ENCODE measurements at places on chromosomes 7 and 10. TPM values are rescaled to one million over a fixed set of nuclear protein-coding genes. Genes with fewer than 3 reads are reported as not detected.

The BTBD16 gene
- total RNA-seq: not detected

The BZW2 gene
- 61.2 TPM for total RNA-seq

DNA sequence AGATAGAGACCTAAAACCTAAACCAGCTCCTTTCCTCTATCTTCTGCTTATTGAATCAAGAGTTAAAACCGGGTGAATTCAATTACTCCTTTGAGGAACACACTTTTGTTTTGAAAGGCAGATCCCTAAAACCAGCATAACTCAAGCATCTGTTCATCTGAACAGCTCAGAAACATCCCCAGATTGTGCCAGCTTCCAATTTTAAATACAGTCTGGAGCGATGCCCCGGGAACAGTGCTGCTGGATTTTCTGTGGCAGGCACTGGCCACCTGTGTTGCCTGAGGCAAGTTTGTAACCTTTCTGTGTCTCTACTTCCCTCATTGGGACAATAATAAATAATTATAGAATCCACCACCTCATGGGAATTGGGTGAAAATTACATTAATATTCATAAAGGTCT, 281.4 kb upstream of the NFE2L3 start:
- no peak overlapping the region for H3K4me3 ChIP-seq
- no peaks in the 10 kb centered on the region for H3K36me3 ChIP-seq
- H3K27ac ChIP-seq: no peak overlapping the region
- no peak for DNase-seq
- no peaks in the 10 kb centered on the region for H3K4me1 ChIP-seq

The LBX1 gene
- not detected for total RNA-seq

- peaks cover 2% of the 10 kb centered on the region for H3K4me1 ChIP-seq
- DNase-seq: no peak
- H3K27me3 ChIP-seq: no peaks in the 10 kb centered on the region
- H3K4me3 ChIP-seq: no peak overlapping the region
These were observed 176.2 kb downstream of the PRKAG2 start for GRCh38 chr7:151700586-151701165.

DNA sequence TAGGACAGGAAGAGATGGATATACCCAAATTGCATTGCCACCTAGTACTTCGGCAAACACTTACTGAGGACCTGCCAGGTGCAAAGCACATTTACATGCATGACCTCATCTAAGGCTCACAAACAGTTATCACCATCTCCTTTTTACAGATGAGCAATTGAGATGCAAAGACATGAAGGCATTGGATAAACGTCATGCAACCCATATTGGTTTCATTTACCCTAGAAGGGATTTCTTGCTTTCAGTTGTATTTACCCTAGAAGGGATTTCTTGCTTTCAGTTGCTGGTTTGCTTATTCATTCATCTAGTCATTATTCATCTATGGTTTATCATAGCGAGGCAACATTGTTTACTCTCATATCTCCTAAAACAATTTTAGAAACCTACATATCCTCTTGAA, 52.2 kb downstream of the STEAP1B start:
- H3K4me1 ChIP-seq: peaks cover 21% of the 10 kb centered on the region
- no peak overlapping the region for H3K4me3 ChIP-seq
- H3K36me3 ChIP-seq: no peaks in the 10 kb centered on the region
- H3K27me3 ChIP-seq: peaks cover 24% of the 10 kb centered on the region

DNA sequence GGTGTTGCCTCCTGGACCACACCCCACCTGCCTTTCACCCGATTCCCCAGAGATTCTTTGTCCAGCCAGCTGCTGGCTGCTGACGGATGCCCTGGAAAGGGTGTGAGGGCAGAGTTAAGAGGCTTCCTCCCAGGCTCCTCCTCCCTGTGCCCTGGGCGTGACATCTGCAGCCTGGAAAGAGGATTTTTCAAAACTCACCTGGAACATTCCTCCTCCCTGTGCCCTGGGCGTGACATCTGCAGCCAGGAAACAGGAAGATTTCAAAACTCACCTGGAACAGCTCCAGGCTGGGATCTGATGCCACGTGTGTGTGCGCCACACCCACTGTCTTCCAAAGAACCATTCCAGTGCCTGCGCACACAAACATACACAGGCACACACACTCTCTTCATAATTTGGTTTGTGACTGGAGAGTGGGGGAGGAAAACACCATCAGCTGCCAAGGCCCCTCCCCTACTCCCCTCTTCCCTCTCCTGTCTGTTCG, 5.2 kb downstream of the MARVELD1 start:
- no peak overlapping the region for H3K27ac ChIP-seq
- H3K36me3 ChIP-seq: no peaks in the 10 kb centered on the region
- peaks cover 19% of the 10 kb centered on the region for H3K27me3 ChIP-seq
- peaks cover 9% of the 10 kb centered on the region for H3K4me1 ChIP-seq
- DNase-seq: no peak
- no peak overlapping the region for H3K4me3 ChIP-seq

DNA sequence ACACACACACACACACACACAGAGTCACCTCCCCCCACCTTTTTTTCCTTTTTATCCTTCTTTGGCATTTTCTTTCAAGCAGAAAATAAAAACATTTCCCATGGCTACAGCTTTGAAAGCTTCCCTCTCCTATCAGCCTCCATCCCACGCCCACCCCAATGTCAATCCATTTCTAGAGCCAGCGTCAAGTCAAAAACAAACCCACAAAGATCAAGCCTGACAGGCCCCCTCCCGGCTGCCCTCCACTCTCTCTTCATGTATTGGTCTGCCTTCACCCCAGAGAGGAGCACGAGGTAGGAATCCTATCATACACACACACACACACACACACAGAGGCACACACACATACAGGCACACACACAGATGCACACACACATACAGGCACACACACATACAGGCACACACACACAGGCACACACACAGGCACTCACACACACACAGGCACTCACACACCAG, 8.0 kb upstream of the TNRC18 start:
- H3K4me1 ChIP-seq: peaks cover 17% of the 10 kb centered on the region
- no peak overlapping the region for H3K4me3 ChIP-seq

DNA sequence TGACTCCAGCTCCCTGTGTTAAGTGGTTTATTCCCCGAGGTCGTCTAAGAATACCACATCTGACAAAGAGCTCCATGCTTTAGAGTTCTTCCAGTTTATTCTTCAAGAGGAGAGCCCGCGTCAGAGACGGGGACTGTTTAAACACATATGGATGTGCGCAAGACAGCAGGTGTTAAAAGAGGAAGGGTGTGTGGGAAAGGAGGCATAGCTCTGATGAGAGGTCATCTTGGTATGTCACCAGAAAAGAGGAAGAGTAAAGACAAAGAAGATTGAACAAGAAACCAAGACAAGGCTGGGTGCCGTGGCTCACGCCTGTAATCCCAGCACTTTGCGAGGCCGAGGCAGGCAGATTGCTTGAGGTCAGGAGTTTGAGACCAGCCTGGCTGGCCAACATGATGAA, 258.7 kb downstream of the CCDC3 start:
- H3K36me3 ChIP-seq: no peaks in the 10 kb centered on the region
- H3K4me1 ChIP-seq: no peaks in the 10 kb centered on the region
- H3K4me3 ChIP-seq: no peak overlapping the region
- no peaks in the 10 kb centered on the region for H3K27me3 ChIP-seq
- H3K27ac ChIP-seq: no peak overlapping the region
- DNase-seq: no peak

The SFRP4 gene
- not detected for total RNA-seq

DNA sequence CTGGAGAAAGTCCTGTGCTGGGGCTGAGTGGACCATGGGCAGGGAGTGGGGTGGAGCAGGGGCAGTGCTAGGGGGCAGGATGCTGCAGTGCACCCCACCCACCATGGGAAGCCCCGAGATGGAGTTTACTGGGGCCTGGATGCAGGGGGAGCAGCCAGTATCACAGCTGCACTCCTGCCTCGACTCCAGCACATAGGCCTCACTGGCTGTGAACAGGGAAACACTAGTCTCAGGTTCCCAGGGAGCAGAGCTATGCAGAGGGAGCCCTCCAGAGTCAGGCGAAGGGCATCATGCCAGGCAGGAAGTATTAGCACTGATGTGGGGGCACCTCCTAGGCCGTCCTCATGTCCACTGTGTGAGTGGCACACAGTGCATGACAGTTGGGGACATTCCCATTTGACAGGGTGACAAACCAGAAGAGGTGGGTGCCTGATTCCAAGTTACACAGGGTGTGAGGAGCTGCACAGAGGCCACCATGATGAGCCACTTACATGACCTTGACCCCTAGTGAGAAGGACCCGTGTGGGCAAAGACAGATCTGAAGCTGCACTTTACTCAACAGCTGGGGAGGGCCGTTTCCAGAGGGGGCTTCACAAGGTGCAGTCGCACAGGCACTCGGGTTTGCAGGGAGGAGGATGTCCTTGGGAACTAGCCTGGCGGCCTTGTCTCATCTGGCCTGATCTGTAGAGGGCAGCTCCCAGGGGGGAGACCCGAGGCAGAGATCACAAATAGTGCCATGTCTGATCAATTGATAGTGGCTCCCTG, 69.9 kb upstream of the LRRC4 start:
- H3K27ac ChIP-seq: no peak overlapping the region
- H3K4me1 ChIP-seq: peaks cover 19% of the 10 kb centered on the region
- H3K4me3 ChIP-seq: no peak overlapping the region
- peaks cover 3% of the 10 kb centered on the region for H3K27me3 ChIP-seq
- DNase-seq: no peak

The TBX20 gene
- total RNA-seq: 0.17 TPM

The NCF1 gene
- total RNA-seq: 2.4 TPM

The OR2F2 gene
- total RNA-seq: not detected

- DNase-seq: no peak
- peaks cover 22% of the 10 kb centered on the region for H3K4me1 ChIP-seq
- H3K36me3 ChIP-seq: peaks cover 37% of the 10 kb centered on the region
- no peaks in the 10 kb centered on the region for H3K27me3 ChIP-seq
- no peak overlapping the region for H3K27ac ChIP-seq
These were observed 30.3 kb downstream of the ITGB1 start for GRCh38 chr10:32927750-32928149.

DNA sequence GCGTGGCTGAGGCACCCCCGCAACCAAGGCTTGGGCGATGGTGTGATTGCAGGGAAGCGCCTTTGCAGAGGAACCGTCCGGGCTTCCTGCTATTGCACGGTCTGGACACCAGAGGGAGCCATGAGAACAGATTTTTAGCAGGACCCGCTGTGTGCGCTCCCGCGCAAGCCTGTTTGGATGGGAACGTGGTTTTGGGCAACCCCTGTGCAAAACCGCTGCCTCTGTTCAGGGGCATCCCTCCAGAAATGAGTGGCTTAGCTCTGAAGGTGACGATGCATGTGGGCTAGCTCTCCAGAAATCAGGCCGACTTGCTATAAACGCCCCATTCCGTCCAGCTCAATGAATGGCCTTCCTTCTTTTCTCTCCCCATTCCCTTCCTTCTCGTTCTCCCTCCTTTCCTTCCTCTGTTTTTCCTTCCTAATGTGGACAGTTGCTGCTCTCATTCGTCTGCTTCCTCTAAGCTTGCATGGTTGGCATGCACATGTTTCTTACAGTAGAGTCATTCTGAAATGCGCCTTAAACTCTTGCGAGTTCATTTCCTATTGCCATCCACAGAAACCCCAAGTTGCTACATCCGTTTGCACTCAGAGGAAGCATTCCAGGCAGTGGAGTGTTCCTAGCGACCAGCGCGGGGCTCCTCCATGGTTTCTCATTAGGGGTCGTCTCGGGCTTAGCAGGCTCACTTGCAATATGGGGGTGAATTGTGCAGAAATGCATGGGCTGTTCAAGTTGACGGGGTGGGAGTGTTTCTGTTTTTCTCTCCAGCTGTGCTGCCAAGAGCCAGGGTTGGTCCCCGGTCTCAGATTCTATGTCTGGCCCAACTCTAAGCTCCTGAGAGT, 302.5 kb upstream of the GALNT17 start:
- no peaks in the 10 kb centered on the region for H3K36me3 ChIP-seq
- H3K27me3 ChIP-seq: peaks cover 8% of the 10 kb centered on the region
- DNase-seq: peak; percentile 59
- no peak overlapping the region for H3K27ac ChIP-seq

GRCh38 chr10:72605122-72605521, 20.8 kb downstream of the MICU1 start:
- DNase-seq: no peak
- no peak overlapping the region for H3K4me3 ChIP-seq
- no peak overlapping the region for H3K27ac ChIP-seq
- no peaks in the 10 kb centered on the region for H3K27me3 ChIP-seq
- no peaks in the 10 kb centered on the region for H3K4me1 ChIP-seq
- peaks cover 6% of the 10 kb centered on the region for H3K36me3 ChIP-seq

DNA sequence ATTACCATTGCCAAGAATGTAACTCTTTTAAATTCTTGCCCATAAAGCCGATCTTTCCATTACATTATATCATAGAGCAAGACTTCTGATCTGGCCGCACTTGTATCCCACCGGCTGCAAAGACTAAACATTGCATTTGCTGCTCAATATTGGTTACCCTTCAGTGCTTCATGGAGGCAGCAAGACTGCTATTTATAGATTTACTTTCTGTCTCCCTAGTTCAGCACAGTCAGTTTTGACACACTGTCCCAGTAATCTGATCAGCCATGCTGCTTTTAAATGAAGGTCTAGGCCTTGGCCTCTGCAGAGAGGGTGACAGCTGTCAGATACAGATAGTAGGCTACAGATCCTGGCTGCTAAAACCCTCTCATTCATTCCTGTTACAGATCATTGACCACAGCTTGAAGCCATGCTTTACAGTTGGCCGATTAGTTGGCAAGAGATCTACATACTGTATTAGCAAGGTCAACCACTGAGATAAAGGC, 562.6 kb upstream of the GALNT17 start:
- no peak for DNase-seq
- H3K36me3 ChIP-seq: no peaks in the 10 kb centered on the region
- H3K4me3 ChIP-seq: no peak overlapping the region

DNA sequence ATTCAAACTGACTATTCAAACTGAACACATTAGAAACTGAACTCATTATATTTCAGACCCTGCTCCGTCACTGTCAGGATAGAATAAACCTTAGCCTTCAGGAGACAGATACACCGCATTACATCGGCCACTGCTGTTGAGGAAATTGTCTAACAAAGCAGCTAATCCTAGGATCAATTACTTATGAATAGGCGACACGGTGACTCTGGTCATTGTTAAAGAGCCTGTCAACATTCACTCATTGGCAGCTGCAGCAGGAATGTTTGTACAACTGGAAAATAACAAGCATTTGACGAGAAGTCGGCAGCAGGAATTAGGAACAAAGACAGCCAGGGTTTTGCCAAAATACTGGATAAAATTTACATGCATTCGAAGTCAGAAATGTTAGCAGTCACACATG, 112.0 kb upstream of the MKX start:
- no peak overlapping the region for H3K4me3 ChIP-seq
- H3K4me1 ChIP-seq: no peaks in the 10 kb centered on the region
- no peak overlapping the region for H3K27ac ChIP-seq
- no peak for DNase-seq

The KCNK18 gene
- total RNA-seq: not detected

DNA sequence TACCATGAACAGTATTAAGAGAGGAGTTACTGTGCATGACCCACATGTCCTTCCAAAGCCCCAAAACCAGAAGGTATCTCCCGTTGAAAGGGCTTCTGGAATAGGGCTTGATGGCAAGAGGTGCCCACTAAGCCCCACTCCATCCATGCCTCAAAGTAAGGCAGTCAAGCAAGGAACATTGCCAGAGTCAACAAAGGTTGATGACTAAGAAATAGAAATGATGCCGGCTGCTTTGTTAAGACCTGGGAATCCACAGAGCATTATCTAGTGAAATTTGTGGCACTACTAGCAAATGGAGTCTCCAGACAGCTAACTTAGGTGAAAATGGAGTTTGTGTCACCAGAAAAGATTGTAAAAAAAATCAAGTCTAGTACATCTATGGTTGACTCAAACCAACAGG, 6.2 kb downstream of the SFR1 start:
- DNase-seq: no peak
- no peak overlapping the region for H3K4me3 ChIP-seq
- peaks cover 8% of the 10 kb centered on the region for H3K27me3 ChIP-seq

- no peaks in the 10 kb centered on the region for H3K4me1 ChIP-seq
- H3K4me3 ChIP-seq: no peak overlapping the region
- H3K27me3 ChIP-seq: no peaks in the 10 kb centered on the region
- no peak for DNase-seq
- no peak overlapping the region for H3K27ac ChIP-seq
- H3K36me3 ChIP-seq: no peaks in the 10 kb centered on the region
These were observed 231.1 kb downstream of the ARHGAP12 start for GRCh38 chr10:31697271-31698180.

Data from activated CD4-positive, alpha-beta T cell treated with anti-CD3 and anti-CD28 coated beads, Interleukin-2, amount 10 ng/mL, durations not matched to agents 7 days and 5 days (primary cell).